ENCODE measurements at places on chromosomes 2 and 18.

DNA sequence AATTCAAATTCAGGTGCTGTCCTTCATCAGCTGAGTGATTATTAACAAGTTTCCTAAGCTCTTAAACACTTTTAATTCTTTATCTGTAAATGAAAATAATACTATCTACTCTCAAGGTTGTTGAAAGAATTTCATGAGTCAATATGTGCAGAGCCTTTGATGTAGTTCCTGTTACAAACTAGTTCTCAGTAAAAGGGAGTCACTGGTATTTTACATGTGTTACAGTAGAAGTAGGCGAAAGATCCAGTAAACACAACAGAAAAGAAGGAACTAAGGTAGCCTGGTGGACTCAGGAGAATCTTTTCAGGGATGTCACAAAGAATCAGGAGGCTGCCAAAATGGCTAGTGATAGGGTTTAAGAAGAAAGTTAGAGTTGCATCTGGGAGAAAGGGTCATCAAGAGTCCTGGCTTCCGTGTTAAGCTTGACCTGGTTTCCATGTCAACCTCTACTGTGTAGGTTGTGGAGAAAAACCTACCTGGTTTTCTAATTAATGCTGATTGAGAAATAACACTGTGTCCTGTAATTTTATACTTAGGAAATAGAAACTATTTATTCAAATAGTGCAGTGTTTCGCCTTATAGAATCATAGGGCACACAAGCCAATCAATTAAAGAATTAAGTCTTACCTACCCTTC, 58.3 kb upstream of the TRIB2 start:
- DNase-seq = no peak

DNA sequence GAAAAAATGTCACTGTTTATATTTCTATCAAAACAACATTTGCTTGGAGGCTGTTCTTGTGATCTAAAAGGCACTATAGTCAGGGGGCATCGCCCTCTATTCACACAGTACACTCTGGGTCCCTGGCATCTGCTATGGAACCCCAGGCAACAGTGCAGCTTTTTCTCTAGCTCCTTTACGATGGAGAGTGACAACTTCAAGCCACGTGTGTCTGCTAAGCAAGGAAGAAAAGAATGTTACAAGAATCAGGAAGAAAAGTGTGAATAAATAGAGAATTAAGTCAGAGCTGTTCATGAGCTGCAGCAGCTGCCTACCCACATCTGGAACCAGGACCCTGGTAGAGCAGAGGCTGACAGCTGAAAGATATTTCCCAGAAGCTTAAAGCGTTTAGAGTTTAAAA, 11.2 kb downstream of the RND3 start:
- no peak for DNase-seq

DNA sequence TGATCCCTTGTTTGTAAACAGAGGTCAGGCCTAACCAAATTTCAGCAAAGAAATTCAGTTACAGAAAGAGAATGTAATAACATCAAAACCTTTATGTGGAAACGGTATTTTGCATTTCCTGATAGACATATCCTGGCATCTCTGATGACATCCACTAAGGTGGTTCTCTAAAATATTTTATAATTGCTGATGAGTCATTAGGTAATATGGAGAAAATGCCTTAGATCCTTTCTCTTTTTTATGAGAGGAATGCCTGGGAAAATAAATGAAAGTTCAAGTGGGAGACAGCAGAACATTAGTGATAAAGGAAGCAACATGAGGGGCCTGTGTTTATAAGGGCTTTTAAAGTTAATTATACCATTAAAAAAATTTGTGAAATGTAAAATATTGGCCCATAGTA, 72.6 kb downstream of the PLCL1 start:
- DNase-seq = no peak

DNA sequence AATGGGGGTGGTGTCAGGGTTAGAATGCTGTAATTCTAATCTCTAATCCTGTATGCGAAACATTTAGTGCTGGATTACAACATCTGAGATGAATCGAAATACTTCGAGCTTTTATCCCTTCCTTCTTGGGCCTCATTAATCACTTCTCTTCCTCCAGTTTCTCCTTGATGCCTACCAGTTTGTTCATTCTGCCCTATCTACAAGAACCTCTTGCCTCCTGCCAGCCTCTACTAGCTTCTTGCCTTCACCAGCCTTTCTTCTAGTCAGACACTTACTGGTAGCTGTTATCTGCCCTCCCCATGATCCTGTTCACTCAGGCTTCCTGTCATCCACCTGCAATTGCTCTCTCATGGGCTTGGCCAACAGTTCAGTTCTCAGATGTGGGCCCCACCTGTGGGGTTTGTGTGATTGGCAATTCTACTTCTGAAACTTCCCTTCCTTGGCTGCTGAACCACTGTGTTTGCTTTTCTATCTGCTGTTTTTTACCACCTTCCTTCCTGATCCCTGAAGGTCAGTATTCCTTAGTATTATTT, 15.4 kb upstream of the FARP2 start:
- no peak for DNase-seq

GRCh38 chr2:72145289-72145657, 2.4 kb downstream of the CYP26B1 start:
- DNase-seq = no peak

- no peak for DNase-seq
Observed at GRCh38 chr2:187372213-187372612, 75.8 kb downstream of the CALCRL start.

DNA sequence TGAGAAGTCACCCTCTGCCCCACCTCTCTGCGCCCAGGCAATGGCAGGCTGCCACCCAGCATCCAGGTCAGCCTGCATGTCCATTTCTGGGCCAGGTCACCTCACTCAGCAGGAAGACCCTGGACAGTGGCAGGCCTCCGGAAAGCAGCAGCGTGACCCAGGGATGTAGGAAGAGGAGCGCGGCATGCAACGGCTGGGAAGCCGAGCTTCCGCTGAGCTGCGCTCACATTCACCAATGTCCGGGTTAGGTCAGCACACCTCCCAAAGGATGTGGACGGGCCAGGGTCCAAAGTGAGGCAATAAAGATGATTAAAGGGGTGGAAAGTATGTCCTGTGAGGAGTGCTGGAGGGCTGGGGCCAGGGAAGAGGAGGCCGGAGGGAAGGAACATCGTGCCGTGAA, 174.5 kb downstream of the CTIF start:
- DNase-seq = no peak

DNA sequence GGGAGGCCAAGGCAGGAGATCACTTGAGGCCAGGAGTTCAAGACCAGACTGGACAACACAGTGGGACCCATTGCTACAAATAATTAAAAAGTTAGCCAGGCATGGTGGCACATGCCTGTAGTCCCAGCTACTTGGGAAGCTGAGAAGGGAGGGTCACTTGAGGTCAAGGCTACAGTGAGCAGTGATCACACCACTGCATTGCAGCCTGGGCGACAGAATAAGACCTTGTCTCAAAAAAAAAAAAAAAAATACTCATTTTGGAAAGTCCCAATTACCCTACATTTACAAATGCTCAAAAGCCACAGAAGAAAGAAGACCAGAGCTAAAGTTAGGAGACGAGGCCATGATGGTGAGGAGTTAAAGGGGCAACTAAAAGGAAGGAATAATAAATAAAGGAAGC, 61.9 kb downstream of the COLEC12 start:
- DNase-seq = no peak

DNA sequence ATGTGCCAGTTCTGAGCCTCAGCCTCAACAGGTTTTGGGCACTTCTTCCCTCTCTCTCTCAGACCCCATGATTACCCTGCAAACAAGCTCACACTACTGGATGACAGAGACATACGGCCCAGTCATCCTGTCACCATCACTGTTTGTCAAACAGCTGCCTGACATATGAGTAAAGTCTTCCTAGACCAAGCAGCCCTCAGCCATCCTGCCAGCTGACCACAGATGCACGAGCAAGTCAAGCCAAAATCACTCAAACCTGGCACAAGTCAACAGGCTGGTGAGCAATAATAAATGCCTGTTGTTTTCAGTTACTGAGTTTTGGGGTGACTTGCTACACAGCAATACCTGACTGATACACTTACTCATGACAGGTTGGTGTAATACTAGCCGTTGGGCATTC, 75.5 kb upstream of the KLF7 start:
- DNase-seq = no peak

DNA sequence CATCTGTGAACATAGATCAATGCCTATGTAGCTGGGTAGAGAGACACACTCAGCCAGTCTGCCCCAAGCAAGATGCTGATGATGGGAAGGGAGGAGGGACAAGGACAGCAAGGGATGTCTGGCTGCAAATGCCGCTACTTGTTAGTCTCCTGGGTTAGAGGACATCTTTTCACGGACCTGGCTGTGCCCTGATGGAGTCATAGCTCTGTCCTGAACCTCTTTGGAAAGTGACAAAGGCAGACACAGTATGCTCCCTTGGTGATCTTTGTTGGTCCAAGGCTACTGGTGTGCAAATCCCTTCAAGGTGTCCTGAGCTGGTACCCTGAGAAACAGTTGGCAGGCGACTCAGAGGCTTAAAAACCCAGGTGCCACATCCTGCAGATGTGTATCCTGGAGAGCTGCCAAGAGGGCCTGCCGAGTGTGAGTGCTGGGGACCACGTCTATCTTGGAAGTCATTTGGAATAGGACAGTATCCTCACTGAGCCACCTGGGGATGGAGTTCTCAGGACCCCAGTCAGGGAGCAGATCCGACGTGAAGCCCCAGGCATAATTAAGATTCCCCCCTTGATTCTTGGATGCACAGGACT, 10.8 kb downstream of the FOSL2 start:
- peak; percentile 30 for DNase-seq

- DNase-seq = peak; percentile 97
Observed at GRCh38 chr2:201257956-201258665, 2.2 kb upstream of the CASP8 start.

GRCh38 chr2:241128266-241128665, 21.0 kb downstream of the PASK start:
- DNase-seq = no peak

- DNase-seq = no peak
Observed at GRCh38 chr2:121038031-121038430, 247.0 kb downstream of the TFCP2L1 start.

- no peak for DNase-seq
Observed at GRCh38 chr18:3790703-3791102, 340.7 kb downstream of the TGIF1 start.

- DNase-seq = no peak
Observed at GRCh38 chr2:134670955-134671354, 47.8 kb downstream of the TMEM163 start.

GRCh38 chr18:31303771-31304170, 14.2 kb upstream of the DSG1 start:
- no peak for DNase-seq

- no peak for DNase-seq
Observed at GRCh38 chr2:19371996-19372582, 13.7 kb upstream of the OSR1 start.
